ENCODE measurements at places on chromosomes 7 and 10. TPM values are rescaled to one million over a fixed set of nuclear protein-coding genes. Genes with fewer than 3 reads are reported as not detected.

Gene CDCA7L
- total RNA-seq = 35.1 TPM

Gene MACC1
- total RNA-seq = 0.36 TPM

Gene IDI2
- total RNA-seq = not detected

Gene PSD
- total RNA-seq = 0.72 TPM

Gene HECTD2
- 17.1 TPM for total RNA-seq
